ENCODE measurements at places on chromosomes 1 and 21.

- H3K27ac ChIP-seq, result no peak overlapping the region
- no peak for DNase-seq
- H3K27me3 ChIP-seq, result no peaks in the 10 kb centered on the region
- H3K36me3 ChIP-seq, result no peaks in the 10 kb centered on the region
- H3K4me1 ChIP-seq, result no peaks in the 10 kb centered on the region
- H3K4me3 ChIP-seq, result no peak overlapping the region
Observed at GRCh38 chr1:188514917-188515316, 1686.2 kb downstream of the PLA2G4A start.

DNA sequence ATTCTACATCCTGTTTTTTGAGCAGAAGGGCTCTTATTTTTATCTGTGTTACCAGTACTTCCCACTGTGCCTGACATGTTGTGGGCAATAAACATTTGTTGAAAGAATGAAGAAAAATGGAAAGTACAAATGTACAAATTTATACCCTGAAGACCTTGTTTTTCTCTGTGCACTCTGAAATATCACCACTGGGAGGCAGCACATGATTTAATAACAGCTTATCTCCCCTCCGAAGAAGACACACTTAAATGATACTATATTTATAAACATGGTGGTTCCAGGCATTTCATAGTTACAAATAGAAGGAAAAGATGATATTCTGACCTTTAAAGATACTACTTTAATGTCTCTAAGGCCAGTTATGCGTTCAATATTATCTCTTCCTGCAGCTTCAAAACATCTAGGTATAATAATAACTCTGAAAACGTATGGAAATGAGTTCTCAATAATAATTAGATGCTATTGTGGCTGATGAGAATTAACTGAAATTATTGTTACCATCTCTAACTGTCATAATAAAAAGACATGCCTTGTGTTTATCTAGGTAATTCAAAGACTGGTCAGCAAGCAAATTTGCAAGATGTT, 12.8 kb downstream of the DYNLT5 start:
- H3K27me3 ChIP-seq, result no peaks in the 10 kb centered on the region
- DNase-seq, result no peak
- H3K27ac ChIP-seq, result no peak overlapping the region
- H3K4me3 ChIP-seq, result no peak overlapping the region
- no peaks in the 10 kb centered on the region for H3K4me1 ChIP-seq
- H3K36me3 ChIP-seq, result no peaks in the 10 kb centered on the region

GRCh38 chr1:246959944-246960693, 28.4 kb upstream of the AHCTF1 start:
- no peaks in the 10 kb centered on the region for H3K36me3 ChIP-seq
- no peaks in the 10 kb centered on the region for H3K4me1 ChIP-seq

GRCh38 chr1:44524655-44525500, 119.8 kb downstream of the RNF220 start:
- H3K4me3 ChIP-seq, result no peak overlapping the region
- no peaks in the 10 kb centered on the region for H3K27me3 ChIP-seq
- no peak for DNase-seq
- H3K4me1 ChIP-seq, result no peaks in the 10 kb centered on the region

DNA sequence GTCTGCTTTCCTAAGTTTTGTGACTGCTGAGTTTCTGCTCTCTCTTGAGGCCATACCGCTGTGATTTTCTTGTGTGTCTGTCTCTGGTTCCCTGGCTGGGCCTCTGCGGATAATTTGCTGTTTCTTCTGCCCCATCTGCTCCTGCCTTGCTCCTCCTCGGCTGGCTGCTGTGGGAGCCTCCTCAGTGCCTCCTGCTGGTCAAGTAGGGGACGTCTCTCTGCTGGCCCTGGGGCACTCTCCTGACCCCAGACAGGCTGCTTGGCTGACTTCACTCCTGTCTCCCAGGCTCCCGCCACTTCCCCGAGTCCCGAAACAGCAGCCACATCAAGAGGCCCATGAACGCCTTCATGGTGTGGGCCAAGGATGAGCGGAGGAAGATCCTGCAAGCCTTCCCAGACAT, 28.5 kb downstream of the ETNK2 start:
- no peak for DNase-seq
- no peak overlapping the region for H3K27ac ChIP-seq
- H3K4me1 ChIP-seq, result no peaks in the 10 kb centered on the region
- peaks cover 29% of the 10 kb centered on the region for H3K36me3 ChIP-seq
- no peaks in the 10 kb centered on the region for H3K27me3 ChIP-seq

All from ascending aorta (tissue), 2 donors.